Aorta (tissue), 5 donors: ENCODE measurements at places on chromosomes 5 and 9. TPM values are rescaled to one million over a fixed set of nuclear protein-coding genes. Genes with fewer than 3 reads are reported as not detected.

The PCDHA12 gene
- total RNA-seq: 0.57 TPM

The ARRDC1 gene
- total RNA-seq: 35.6 TPM

The SAXO1 gene
- total RNA-seq: 0.24 TPM

The SPAAR gene
- total RNA-seq: 4.0 TPM

The SLC34A1 gene
- not detected for total RNA-seq

The PCDHA4 gene
- total RNA-seq: 0.78 TPM

The TSSK1B gene
- not detected for total RNA-seq

DNA sequence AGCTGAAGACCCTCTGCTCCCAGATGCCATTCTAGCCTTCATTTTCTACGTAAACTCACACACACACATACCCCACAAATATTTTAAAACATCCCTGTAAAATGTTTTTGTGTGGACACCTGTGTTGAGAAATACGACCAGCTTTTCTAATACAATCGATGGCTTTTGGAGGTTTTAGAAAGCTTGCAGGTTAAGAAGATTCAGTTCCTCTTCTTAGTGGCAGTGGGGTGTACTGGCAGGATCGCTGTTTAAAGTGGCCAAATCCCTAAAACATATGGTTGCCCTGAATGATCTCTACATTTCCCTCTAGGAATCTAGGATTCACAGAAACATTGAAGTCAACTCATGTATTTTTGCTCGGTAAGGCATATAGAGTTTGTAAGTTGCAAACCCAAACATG, 236.3 kb downstream of the NSG2 start:
- DNase-seq: no peak

DNA sequence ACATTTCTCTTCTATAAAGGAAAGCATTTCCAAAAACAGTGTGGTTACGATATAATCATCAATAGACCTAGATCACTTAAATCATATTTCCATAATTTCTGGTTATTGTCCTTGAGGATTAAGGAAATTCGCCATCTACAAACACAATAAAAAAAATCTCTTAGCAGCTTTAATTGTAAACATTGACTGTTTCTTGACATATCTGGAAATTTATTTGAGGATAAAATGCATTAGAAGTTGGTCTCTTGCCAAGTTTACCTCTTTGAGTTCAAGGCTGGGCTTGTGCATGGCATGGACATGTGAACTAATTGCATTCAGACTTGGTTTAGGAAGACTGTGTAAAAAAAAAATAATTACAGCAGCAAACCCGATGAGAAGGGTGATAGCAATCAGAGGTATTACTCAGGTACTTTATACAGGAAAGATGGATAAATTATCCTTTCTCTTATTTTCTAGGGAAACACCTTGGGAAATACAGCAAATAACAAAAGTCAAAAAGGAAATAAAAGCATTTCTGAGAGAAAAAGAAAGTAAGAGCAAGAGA, 237.9 kb downstream of the SLF1 start:
- no peak for DNase-seq

GRCh38 chr9:114936581-114936980, 6.2 kb upstream of the TNFSF8 start:
- DNase-seq: no peak

DNA sequence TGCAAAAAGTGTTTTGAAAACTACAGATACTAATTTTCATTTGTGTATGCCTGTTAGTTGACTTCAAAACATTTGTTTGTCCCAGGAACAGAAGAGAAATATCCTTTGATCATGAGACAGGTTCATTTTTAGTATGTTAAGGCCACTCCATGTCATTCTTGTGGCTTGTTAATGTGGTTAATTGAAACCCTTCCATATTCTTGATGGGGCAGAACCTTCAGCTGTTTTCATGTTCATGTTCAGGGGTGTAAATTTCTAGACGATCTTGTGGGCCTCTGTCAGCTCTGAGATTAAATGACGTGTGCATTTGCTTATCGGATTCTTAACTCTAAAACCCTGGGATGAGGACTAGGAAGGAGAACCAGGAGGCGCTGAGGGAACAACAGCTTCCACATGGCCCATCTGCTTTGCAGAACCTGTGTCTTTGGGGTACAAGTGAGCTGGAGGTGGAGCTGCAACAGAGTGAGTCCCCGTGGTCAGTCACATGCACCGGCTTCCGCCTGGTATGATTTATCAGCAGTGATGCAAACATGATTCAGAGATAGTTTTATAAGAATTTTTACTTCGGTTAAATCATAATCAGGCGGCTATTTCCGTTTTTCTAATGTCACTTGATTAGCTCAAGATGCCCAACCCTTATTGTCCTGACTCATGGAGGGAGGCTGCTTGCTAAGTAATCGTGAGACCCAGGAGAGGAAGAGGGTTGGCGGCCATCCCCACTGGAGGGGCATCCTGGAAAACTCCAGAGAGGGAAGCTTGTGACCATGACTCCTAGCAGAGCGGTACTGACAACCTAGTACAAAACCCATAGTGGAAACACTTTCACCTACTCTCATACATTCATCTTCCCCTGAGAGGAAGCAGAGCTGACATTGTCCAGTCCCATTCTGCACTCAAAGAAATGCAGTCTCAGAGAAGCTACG, 138.4 kb downstream of the C9orf152 start:
- peak; percentile 78 for DNase-seq

DNA sequence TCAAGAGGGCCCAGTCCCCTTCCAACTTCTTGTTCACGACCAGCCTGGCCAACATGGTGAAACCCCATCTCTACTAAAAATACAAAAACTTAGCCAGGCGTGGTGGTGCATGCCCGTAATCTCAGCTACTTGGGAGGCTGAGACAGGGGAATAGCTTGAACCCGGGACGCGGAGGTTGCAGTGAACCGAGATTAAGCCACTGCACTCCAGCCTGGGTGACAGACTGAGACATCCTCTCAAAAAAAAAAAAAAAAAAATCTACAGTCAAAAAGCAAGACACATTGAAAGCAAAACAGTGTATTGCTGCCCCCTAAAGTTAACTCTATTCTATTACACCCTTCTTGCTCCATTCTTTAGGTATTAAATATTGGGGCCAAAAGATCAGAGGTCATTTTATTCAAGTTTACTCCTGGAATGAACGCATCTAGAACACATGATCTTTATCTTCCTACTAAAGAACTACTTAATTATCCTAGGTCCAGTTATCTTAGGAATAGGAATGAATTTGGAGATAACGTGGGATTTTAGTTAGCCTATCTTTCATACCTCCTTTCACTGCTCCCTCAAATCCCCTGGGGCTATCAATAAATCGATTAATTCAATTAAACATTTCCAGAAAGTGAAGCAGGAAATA, 2.4 kb downstream of the ATG12 start:
- no peak for DNase-seq

GRCh38 chr9:107222020-107222522, 61.0 kb upstream of the RAD23B start:
- DNase-seq: no peak

DNA sequence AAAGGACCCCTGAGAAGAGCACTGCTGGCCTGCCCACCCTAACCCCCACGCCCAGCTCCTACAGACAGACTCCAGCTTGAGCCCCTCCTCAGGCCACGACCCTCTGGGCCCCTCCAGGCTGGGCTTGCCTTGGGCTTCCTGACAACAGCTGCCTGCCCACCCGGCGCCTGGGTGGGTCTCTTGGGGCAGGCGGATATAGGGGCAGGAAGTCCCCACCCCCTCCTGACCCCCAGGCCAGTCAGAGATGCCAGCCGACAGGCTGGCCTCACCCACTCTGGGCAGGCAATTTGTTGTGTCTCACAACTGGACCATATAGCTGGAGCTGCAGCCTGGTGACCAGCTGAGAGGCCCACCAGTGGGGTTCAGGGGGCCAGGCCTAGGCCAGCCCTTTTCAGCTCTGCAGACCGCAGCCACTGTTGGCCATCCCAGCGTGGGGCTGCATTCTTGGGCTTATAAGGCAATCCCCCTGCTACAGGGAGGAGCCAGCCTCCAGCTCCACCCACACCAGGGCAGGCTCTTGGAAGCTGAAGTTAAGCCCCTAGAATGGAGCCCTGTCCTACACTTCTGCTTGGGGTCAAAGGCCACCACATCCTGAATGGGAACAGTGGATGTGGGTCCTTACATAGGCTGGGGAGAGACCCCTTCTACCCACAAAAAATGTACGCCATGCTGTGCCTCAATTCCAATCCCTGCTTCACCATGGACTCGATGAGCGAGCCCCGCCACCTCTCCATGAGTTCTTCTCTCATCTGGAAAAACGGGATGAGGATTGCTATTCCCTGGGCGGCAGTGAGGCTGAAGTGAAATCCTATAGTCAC, 2.0 kb downstream of the PDLIM7 start:
- peak; percentile 94 for DNase-seq

- no peak for DNase-seq
Measured at GRCh38 chr9:94031946-94032345, 52.3 kb upstream of the PTPDC1 start.

DNA sequence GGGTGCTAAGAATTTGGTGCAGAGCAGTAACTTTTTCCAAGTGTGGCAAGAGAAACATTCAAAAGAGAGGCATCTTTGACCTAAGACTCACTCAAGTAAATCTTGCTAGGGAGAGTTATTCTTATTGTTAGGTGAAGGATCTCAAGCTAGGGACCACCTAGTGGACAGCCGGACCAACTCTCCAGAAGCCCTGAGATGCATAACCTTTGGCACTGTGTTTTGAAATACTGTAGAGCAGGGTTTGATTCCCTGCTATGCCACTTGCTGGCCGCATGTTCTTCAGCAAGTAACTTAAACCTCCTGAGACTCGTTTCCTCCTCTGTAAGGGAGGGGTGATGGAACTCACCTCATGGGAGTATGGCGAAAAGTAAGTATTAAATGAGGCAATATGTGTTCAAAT, 336.1 kb upstream of the ADAMTSL1 start:
- no peak for DNase-seq

DNA sequence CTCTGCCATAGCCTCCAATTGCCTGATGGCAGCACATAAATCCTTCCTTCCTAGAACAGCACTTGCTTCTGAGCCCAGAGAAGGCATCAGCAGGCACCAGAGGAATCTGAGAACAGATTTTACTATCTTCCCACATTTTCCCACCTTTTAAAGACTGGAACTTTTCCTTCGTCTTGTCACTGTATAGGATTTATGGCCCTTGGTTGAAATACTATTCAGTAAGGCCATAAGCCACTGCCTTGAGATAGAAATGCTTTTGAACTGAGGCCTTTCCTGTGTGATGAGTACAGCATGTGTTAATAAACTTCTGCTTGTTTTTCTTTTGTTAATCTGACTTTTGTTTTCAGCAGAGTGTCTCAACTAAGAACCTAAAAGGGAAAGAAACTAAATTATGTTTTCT, 84.3 kb downstream of the MRPS27 start:
- no peak for DNase-seq

- no peak for DNase-seq
Measured at GRCh38 chr5:104184264-104184663, 621.7 kb upstream of the NUDT12 start.

GRCh38 chr5:145587710-145588109, 247.4 kb downstream of the PRELID2 start:
- DNase-seq: no peak

DNA sequence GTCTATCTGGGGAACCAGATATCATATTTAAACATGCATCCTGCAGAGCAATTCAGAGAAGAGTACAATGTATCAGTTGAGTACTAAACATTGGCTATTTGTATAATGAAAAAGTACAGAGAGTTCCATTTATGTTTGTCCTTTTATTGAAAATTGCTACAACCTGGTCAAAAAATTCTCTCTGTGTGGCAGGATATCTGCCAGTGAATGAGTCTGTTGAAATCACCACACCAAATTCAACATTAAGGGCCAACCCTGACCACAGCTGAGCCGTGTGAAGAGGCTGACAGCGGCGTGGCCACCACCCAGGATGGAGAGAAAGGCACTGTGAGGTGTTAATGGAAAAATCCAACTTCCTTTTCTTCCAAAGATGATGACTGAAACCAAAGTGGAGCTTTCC, 422.7 kb upstream of the PIK3R1 start:
- DNase-seq: peak; percentile 59

- DNase-seq: no peak
Measured at GRCh38 chr9:98962861-98963260, 19.2 kb downstream of the COL15A1 start.

DNA sequence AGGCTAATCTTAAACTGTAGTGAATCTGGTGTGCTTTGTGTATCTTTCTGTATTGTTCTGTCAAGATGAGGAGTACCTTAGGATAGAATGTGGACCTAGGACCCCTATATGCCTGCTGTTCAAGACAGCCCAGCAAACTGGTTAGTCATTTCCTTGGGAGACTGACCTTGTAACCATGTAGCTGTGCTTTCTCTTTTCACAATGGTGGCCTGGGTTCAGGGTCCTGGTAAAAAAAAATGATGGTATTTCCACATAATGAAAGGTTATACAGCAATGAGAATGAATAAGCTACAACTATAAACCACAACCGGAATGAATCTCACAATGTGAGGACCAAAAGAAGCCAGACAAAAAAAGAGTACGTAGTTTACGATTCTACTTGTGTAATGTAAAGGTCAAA, 36.4 kb upstream of the F2RL1 start:
- DNase-seq: no peak

GRCh38 chr9:35798658-35799374, 7.4 kb downstream of the NPR2 start:
- no peak for DNase-seq

DNA sequence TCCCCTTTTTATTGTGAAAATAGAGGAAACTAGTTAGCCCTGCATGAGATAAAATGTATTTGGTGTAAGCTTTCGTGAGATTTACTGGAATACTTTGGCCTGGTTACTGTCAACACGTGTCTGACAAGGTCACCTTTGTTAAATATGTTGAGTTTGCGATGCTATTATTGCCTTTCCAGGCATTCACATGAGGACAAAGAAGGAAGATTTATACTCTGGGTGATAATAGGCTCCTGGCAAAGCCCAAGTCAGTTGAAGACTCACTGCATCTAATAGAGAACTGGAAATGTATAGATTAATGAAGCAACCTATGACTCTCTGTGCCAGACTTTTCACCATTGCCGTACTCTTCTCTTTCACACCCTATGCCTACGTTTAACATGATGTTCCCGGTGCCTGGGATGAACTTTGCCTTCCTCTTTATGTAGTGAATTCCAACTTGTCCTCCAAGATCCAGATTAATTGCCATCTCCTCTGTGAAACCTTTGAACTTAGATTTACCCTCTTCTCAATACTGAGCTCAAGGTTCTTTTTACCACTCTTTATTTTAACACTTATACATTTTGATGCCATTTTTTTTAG, 33.9 kb downstream of the ITGA2 start:
- no peak for DNase-seq

DNA sequence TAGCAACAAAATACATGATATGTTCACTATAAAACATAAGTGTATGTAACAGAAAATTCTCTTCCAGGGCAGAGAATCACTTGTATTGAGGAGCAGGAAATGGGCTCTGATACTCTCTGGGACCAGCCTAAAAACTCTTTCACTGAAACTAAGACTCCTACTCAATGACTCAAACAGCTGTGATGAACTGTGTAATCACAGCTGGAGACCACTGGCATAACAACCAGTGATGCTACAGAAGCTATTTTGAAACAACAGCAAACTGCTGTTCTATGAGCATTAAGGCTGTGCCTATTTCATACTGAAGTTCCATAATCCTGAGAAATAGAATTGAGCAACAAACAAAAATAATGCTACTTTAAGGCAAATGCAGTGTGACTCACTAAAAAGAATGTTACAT, 594.0 kb downstream of the HINT1 start:
- DNase-seq: no peak
